Adipocyte (in vitro differentiated cells): ENCODE measurements at places on chromosomes 4 and X.

DNA sequence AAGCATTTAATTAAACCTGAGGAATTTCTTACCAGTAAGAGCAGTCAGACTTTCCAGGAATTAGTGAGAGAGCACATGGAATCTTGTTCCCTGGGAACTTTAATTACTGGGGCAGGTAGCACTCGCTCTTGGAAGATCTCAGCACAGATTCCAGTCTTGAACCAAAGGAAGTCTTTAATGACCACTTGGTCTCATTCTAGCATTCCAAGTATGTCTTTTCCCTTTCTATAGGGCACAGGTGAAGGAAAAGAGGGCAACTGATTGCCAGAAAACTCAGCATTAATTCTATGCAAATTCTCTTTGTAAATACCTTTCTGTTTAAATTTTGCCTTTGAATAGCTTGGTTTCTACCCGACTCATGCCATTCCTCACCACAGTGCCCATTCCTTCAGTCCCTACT is 236.6 kb downstream of the LDB2 start:
- DNase-seq, result no peak

DNA sequence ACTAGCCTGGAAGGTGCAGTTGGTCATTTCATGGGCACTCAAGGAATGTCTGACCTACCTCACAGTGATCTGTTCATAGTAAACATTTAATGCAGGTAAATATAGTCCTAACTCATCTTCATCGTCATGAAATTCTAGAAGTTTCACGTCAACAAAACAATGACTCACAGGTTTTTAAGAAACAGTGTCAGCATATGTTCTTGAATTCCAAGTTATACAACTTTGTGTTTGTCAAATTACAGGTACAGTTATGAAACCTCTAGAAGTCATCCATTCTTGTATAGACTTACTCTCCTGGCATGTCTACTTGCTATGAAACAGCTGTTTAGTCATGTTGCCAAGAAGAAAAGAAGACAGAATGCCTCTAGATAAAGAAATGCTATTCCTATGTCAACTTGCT is 46.6 kb downstream of the AFM start:
- no peak for DNase-seq

DNA sequence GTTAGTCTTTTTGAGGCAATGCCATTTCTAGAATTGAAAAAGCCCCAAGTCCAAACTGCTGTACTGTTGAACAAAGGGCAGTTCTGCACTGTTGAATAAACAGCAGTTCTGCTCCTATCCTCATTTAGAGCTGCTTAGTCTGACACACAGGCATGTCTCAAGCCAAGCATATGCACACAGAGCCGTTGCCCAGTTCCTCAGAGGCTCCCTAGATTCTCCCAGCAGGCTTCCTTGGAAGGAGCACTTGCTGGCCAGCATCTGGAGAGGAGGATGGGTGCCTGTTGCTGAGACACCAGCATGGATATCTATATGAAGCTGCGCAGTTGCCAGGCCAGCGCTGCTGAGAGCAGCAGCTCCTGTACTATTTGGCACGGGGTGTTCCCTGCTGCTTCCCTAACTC is 138.3 kb upstream of the USP38 start:
- no peak for DNase-seq

- DNase-seq, result no peak
Measured at GRCh38 chrX:115400960-115401359, 111.4 kb downstream of the LUZP4 start.

DNA sequence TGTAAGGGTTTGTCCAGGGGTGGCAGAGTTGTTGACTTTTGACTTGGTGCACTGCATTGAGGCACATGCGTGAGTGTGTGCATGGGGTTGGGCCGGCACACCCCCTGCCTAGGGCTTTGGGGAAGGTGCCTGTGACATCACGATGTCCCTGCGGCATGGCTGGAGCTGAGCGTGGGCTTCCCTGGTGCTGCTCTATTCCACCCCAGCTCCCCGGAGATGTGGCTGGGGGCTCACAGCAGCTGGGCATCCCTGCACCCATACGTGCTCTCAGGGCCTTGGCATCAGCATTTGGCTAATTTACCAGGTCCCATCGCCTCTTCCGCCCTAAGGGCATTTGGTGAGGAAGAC is 5.7 kb downstream of the PSAPL1 start:
- DNase-seq, result no peak

GRCh38 chr4:20698382-20698781 is 1.9 kb upstream of the PACRGL start:
- peak; percentile 36 for DNase-seq

DNA sequence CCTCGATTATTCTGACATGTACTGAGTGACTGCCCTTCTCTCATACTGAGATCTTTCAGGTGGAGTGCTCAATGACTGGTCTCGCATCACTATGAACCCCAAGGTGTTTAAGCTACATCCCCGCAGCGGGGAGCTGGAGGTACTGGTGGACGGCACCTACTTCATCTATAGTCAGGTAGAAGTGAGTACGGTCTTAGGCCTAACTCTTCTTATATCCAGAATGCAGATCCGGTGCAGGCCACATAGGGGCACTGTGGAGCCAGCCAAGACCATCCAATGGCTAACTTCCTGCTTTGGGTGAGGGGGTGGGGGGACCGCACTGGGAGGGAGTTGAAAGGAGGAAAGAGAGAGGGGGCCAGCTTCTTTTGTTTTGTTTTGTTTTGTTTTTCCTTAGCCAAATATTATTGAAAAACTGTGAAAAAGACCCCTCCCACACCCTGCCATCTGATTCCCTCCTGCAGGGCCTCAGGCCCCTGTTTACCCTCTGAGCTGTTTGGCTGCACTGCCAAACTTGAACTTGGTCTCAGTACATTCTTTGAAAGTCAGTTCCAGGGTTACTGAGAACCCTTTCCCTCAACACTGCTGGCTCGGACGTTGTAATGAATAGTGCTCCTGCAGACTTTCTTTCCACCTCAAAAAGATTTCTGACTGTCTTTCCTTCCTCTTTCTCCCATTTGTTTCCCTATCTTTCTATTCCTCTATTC is 16.2 kb downstream of the AWAT2 start:
- DNase-seq, result peak; percentile 27

GRCh38 chrX:42934020-42934726 is 156.2 kb upstream of the PPP1R2C start:
- DNase-seq, result no peak

- no peak for DNase-seq
Measured at GRCh38 chrX:103913356-103914020, 48.9 kb upstream of the TMSB15B start.

GRCh38 chr4:32268863-32269262 is 1548.7 kb downstream of the PCDH7 start:
- DNase-seq, result peak; percentile 60

GRCh38 chrX:107355533-107355932 is 93.9 kb upstream of the FRMPD3 start:
- no peak for DNase-seq
